Type B pancreatic cell (in vitro differentiated cells): ENCODE measurements at places on chromosomes 13 and 19. TPM values are rescaled to one million over a fixed set of nuclear protein-coding genes. Genes with fewer than 3 reads are reported as not detected.

GRCh38 chr19:28330831-28331230 lies 882.1 kb downstream of the UQCRFS1 start:
- H3K4me3 ChIP-seq, result no peak overlapping the region
- no peaks in the 10 kb centered on the region for H3K36me3 ChIP-seq
- peaks cover 11% of the 10 kb centered on the region for H3K27me3 ChIP-seq
- H3K27ac ChIP-seq, result no peak overlapping the region

Gene SPIB
- 2.6 and 3.0 TPM in 2 replicates for total RNA-seq

Gene TNFSF13B
- total RNA-seq, result 0.45 and 1.8 TPM in 2 replicates

- H3K36me3 ChIP-seq, result no peaks in the 10 kb centered on the region
- peaks cover 10% of the 10 kb centered on the region for H3K27me3 ChIP-seq
- peaks cover 10% of the 10 kb centered on the region for H3K4me1 ChIP-seq
- H3K27ac ChIP-seq, result no peak within 1 kb of the TSS
Measured at GRCh38 chr19:50162988-50163387, at the start of gene IZUMO2. IZUMO2 (minus strand) TSS chr19:50163281; CDS start chr19:50163194, 87 bp downstream.

Gene PSG3
- total RNA-seq, result not detected in 2 replicates

Gene METTL21C
- total RNA-seq, result not detected in 2 replicates

Gene FPR1
- total RNA-seq, result not detected in 2 replicates

GRCh38 chr13:34401696-34402095 lies 540.4 kb upstream of the NBEA start:
- H3K36me3 ChIP-seq, result no peaks in the 10 kb centered on the region
- no peak for DNase-seq
- no peak overlapping the region for H3K4me3 ChIP-seq
- H3K4me1 ChIP-seq, result no peaks in the 10 kb centered on the region
- no peak overlapping the region for H3K27ac ChIP-seq

Gene SIGLEC14
- total RNA-seq, result not detected in 2 replicates

DNA sequence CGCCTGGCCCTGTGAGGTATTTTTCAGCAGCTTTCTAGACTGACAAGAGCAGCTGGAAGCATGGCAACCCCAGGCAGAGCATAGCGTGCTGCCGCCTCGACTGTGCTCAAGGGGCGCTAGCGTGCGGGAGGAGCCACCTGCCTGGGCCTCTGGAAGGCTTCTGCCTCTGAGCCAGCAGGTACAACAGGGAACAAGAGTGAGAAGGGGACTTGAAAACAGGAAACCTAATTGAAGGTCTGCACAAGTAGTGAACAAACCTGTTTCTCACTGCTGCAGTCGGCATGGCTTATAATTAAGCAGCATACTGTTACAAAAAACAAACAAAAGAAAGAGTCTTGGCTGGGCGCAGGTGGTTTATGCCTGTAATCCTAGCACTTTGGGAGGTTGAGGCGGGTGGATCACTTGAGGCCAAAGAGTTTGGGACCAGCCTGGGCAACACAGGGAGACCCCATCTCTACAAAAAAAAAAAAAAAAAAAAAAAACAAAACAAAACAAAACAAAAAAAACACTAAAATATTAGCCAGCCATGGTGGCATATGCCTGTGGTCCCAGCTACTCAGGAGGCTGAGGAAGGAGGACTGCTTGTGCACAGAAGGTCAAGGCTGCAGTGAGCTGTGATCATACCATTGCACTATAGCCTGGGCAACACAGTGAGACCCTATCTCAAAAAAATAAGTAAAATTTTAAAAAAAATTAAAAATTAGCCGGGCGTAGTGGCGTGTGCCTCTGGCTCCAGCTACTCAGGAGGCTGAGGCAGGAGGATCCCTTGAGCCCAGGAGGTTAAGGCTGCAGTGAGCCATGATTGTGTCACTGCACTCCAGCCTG lies 12.6 kb upstream of the GARRE1 start:
- H3K4me1 ChIP-seq, result peaks cover 5% of the 10 kb centered on the region
- H3K4me3 ChIP-seq, result no peak overlapping the region
- peak overlapping the region; percentile 89 for H3K27ac ChIP-seq
- H3K36me3 ChIP-seq, result peaks cover 3% of the 10 kb centered on the region

DNA sequence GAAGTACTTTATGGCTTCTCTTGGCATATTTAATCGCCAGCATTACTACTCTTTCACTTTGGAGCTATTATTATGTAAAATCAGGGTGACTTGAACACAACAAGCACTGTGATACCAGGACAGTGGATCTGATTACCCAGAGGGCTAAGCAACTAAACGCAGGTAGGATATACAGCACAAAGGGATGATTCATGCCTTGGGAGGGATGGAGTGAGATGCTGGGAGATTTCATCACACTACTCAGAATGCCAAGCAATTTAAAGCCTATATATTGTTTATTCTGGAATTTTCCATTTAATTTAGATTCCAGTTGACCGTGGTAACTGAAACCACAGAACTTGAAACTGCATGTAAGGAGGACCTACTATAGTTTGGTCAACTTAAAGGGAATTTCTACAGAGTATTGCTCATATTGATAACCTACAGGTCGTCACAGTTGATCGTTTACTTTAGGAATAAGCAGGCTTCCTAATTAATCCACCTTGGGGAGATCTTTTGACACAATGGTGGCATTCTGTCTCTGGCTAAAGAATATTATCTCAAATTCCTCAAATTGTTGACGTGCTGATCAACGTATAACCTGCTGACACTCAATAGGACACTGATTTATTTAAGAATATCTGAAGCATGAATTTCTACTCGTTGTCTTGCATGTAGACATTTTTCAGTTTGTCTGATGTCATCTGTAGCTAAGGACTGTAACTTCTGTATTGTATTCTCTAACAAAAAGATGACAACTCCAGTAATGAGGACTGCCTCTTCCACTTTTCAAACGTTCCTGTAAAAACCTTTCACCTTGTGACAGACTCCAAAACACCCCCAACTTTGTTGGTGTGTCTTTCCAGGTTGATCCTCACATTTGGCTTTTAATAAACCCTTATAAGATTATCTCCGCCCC lies 254.2 kb downstream of the GPC5 start:
- no peaks in the 10 kb centered on the region for H3K36me3 ChIP-seq
- H3K4me1 ChIP-seq, result no peaks in the 10 kb centered on the region
- peaks cover 2% of the 10 kb centered on the region for H3K27me3 ChIP-seq

Gene TYROBP
- not detected in 2 replicates for total RNA-seq

GRCh38 chr13:34031610-34032009 lies 213.7 kb downstream of the RFC3 start:
- H3K4me3 ChIP-seq, result no peak overlapping the region
- H3K27ac ChIP-seq, result no peak overlapping the region
- no peaks in the 10 kb centered on the region for H3K36me3 ChIP-seq
- no peak for DNase-seq
